ENCODE measurements at places on chromosomes 16 and 17.

DNA sequence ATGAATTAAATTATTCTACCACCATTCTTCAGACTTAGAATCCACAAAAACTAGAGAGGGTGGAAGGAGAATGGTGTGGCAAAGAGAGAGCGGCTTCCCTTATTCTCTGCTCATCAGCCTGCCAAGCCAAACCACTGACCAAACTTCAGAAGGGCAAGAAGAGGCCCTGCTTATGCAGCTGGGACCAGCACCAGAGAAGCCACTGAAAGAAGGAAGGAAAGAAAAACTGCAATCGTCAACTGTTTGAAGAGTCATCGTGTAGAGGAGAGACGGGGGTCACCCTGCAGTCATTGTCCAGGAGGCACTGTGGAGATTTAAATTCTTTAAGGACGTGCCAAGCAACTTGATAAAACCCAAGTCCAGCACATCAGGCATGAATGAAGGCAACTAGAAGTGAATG lies 15.6 kb downstream of the PMP22 start:
- no peak for DNase-seq

- DNase-seq: no peak
Observed at GRCh38 chr16:86347090-86347489, 163.2 kb upstream of the FOXF1 start.

DNA sequence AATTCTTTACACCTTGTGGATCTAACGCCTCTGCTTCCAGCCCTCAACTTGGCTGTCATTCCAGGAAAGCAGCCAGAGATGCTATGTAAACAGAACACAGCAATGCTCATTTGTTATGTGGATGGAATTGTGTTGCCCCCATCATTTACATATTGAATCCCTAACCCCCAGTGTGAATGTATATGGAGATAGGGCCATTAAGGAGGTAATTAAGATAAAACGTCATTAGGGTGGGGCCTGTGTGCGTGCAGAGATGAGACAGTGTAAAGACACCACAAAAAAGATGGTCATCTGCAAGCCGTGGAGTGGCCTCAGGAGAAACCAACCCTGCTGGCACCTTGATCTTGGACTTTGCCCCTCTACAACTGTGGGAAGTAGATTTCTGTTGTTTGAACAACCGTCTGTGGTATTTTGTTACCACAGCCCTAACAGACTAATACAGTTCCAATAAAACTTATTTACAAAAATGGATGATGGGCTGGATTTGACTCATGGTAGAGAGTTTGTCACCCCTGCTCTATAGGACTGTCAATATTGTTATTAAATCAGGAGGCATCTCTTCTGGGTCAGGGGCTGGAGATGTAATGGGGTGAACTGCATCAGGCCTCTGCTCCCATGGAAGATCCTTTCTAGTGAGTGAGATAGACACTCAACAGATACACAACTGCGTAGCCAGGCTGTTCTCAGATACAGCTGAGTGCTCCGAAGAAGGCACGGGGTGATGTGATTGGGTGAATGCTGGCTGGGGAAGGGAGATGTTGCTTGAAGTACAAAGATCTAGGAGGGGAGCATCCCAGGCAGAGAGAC lies 339.0 kb downstream of the SNX29 start:
- no peak for DNase-seq

- DNase-seq: no peak
Observed at GRCh38 chr17:62899361-62899760, 66.7 kb upstream of the TANC2 start.

- no peak for DNase-seq
Observed at GRCh38 chr16:75064403-75065148, 52.0 kb downstream of the LDHD start.

Measured in activated naive CD8-positive, alpha-beta T cell treated with anti-CD3 and anti-CD28 coated beads, Interleukin-2, amount 50 U/mL, for 16 hours (primary cell).